ENCODE measurements at places on chromosomes 2 and 18. TPM values are rescaled to one million over a fixed set of nuclear protein-coding genes. Genes with fewer than 3 reads are reported as not detected.

Gene TRPM8
- total RNA-seq = not detected

Gene ASPRV1
- 1.1 TPM for total RNA-seq

Gene MFSD2B
- 0.55 TPM for total RNA-seq

Gene CDCA7
- 66.6 TPM for total RNA-seq

Gene FTCDNL1
- 1.8 TPM for total RNA-seq

Gene CXCR2
- total RNA-seq = 0.87 TPM

Gene TBR1
- not detected for total RNA-seq

Gene PAX3
- total RNA-seq = not detected

Gene MYO1B
- 39.0 TPM for total RNA-seq

Gene CD207
- total RNA-seq = not detected

Gene DUSP2
- total RNA-seq = 5.8 TPM

Gene ACADL
- total RNA-seq = 0.42 TPM

Gene LOXL3
- total RNA-seq = 21.1 TPM

Gene TYW5
- total RNA-seq = 13.5 TPM

Gene TMEM247
- total RNA-seq = not detected

Gene FBXO36
- total RNA-seq = 4.0 TPM

Gene SESTD1
- 37.9 TPM for total RNA-seq

Gene ZNF236
- total RNA-seq = 23.4 TPM

Gene ZNF521
- total RNA-seq = 13.8 TPM

Gene CFC1
- total RNA-seq = not detected

Gene CTIF
- total RNA-seq = 28.5 TPM

Gene GNLY
- total RNA-seq = not detected

Gene IL36RN
- not detected for total RNA-seq

Gene TRABD2A
- total RNA-seq = 7.5 TPM

Gene FEV
- not detected for total RNA-seq

Gene FRZB
- 1.5 TPM for total RNA-seq

Gene ACAA2
- total RNA-seq = 136 TPM

Gene ZC3H8
- 7.0 TPM for total RNA-seq

Gene UGT1A10
- 0.11 TPM for total RNA-seq

Gene ASIC4
- total RNA-seq = 0.79 TPM

Gene TTC27
- total RNA-seq = 21.0 TPM

Gene POTEI
- 3.2 TPM for total RNA-seq

Gene ARHGAP25
- total RNA-seq = 3.4 TPM

Gene ROCK2
- 21.3 TPM for total RNA-seq

Gene ELOA2
- not detected for total RNA-seq

Gene DNAJC5G
- total RNA-seq = 0.18 TPM

Gene SLC8A1
- 1.7 TPM for total RNA-seq

Gene EXOC6B
- total RNA-seq = 37.7 TPM

Gene DYNAP
- 0.46 TPM for total RNA-seq

Gene HNRNPLL
- total RNA-seq = 65.3 TPM

Gene MC2R
- total RNA-seq = not detected

Gene ANKRD53
- 0.39 TPM for total RNA-seq

Gene MAPK4
- 3.3 TPM for total RNA-seq

Gene AKAIN1
- total RNA-seq = not detected

Gene MPP4
- total RNA-seq = not detected

Gene SALL3
- 83.8 TPM for total RNA-seq

Data from WTC11 (cell line).